ENCODE measurements at places on chromosomes 4 and X.

DNA sequence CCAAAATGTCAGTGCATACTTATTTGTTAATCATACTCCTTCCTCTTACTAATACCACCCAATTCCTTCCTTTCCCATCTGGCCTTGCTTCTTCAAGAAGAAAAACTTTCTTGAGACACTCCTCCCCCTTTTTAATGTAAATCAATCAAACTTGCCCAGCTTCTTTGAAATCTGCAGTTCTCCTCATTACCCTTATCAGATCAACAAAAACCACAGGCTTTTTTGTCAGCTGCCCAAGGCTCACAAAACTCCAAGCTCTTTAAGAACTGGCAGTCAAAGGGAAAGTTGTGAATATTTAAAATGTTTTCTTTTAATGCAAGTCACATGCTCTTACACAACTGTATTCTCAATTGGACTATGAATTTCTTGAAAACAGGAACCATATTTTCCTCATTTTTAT is 11.3 kb upstream of the MYOZ2 start:
- no peak for DNase-seq

DNA sequence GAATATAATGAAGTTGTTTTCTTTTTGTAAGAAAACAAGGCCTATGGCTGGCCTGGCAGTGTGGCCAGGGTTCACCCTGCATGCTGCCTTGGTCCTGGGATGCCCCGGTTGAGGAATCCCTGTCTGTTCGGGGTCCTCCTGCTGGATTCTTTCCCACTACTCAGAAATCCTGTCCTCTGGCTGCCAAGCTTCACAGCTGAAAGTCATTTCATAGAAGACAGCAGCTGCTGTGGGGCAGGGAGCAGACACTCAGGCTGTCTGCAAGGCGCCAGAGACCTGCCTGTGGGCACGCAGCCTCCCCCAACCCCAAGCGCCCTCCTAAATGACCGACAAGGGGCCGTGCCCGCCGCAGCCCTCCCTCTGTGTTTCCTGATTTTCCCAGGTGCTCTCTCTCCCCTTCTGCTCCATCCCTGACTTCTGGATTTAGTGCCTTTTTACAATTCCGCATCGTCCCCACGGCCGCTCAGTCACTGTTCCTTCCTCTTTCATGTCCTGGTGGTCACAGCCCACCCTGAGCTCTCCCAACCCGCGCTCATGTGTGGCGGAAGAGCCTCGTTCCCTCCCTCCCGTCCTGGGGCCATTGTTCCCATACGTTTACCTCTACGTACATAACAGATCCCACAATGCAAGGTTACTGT is 27.5 kb downstream of the ZFYVE28 start:
- no peak for DNase-seq

DNA sequence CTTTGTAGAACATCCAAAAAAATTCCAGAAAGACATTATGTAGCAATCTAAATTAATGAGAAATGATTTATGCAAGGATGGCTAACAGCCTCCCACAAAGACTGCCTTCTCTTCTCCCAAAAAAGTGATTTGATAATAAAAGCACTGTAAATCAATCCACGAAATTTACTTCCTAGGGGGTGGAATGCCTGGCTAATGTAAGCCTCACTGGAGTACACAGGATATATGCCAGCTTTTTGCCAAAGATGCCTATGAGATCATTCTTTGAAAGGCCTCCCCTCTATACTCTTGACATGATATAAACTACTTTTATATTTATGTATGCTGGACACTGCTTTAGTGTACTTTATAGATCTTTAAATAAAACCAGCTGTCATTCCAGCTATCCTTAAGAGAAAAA is 211.1 kb downstream of the ADAMTS3 start:
- no peak for DNase-seq

GRCh38 chr4:108547682-108548081 is 72.7 kb upstream of the RPL34 start:
- DNase-seq: no peak

All from posterior cingulate gyrus (tissue), 11 donors.